ENCODE measurements at places on chromosomes 1 and 21.

- DNase-seq = no peak
These were observed 3.5 kb downstream of the ITPKB start for GRCh38 chr1:226735576-226735975.

GRCh38 chr1:155301342-155301841 lies at the start of gene PKLR:
Gene PKLR (minus strand): TSS chr1:155301438. CDS start chr1:155301395, 43 bp downstream.
- no peak for DNase-seq

DNA sequence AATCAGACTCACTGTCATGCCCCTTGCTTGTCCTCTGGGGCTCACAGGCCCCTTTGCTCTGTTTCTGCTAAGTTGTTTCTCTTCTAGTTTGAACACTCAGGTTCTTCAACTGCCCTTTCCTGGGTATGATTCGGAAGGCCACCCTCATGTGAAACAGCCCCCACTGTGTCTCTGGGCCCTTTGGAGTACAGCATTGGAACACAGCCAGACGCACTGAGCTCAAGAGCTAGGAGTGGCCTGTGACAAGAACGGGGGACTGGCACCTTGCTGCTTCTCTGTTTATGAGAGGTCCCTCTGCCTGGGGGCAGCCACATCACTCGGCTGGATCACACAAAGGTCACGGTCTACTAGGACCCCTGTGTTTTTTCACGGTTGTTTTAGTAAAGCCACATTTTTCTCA lies 114.4 kb upstream of the ZC3H12A start:
- DNase-seq = no peak

DNA sequence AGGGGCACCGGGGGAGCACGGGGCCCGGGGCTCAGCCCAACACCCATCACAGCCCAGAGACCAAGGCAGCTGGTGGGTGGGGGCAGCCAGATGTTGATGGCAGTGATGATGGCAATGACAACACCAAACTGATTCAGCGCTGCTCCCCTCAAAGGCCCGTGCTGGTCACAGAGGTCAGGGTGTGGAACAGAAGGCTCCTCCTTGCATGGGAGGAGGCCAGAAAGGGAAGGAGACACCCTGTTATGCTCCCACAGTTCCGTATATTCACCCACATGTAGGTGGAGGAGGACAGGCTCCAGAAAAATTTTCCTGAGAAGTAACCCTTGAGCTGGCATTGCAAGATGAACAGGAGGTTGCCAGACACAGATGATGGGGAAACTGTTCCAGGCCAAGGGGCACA lies 414 bp downstream of the GUCA2B start:
- no peak for DNase-seq

GRCh38 chr1:17419626-17420328 lies 19.7 kb downstream of the RCC2 start:
- DNase-seq = no peak

GRCh38 chr1:33560680-33561079 lies 88.2 kb downstream of the ZSCAN20 start:
- no peak for DNase-seq

- peak; percentile 88 for DNase-seq
These were observed at the start of gene CTSS for GRCh38 chr1:150765296-150765976. Gene CTSS (minus strand): TSS chr1:150765778. CDS start chr1:150764763, 1,015 bp downstream.
